Fibroblast of villous mesenchyme (primary cell): ENCODE measurements at places on chromosomes 6 and 20. TPM values are rescaled to one million over a fixed set of nuclear protein-coding genes. Genes with fewer than 3 reads are reported as not detected.

MUC22 gene
- total RNA-seq: not detected in 2 replicates

SRMS gene
- not detected in 2 replicates for total RNA-seq

PRDM13 gene
- total RNA-seq: not detected in 2 replicates

HDGFL1 gene
- not detected in 2 replicates for total RNA-seq

ARMC2 gene
- 0.86 and 1.6 TPM in 2 replicates for total RNA-seq

FAM83B gene
- 0.43 TPM in 1 of 2 replicates, not detected in the other for total RNA-seq

SLX4IP gene
- 3.2 and 5.6 TPM in 2 replicates for total RNA-seq

GABRR1 gene
- total RNA-seq: not detected in 2 replicates

PSORS1C1 gene
- 0.97 and 3.0 TPM in 2 replicates for total RNA-seq

HEY2 gene
- 0.32 TPM in 1 of 2 replicates, not detected in the other for total RNA-seq

SLC13A3 gene
- 1.6 and 4.3 TPM in 2 replicates for total RNA-seq

PBX2 gene
- total RNA-seq: 29.0 and 35.4 TPM in 2 replicates

RIPOR2 gene
- total RNA-seq: 5.2 and 15.8 TPM in 2 replicates

LAMA2 gene
- 40.2 and 49.6 TPM in 2 replicates for total RNA-seq

TMEM200A gene
- total RNA-seq: 43.6 and 47.7 TPM in 2 replicates

WFDC5 gene
- not detected in 2 replicates for total RNA-seq
